ENCODE measurements at places on chromosomes 2 and 18. TPM values are rescaled to one million over a fixed set of nuclear protein-coding genes. Genes with fewer than 3 reads are reported as not detected.

DNA sequence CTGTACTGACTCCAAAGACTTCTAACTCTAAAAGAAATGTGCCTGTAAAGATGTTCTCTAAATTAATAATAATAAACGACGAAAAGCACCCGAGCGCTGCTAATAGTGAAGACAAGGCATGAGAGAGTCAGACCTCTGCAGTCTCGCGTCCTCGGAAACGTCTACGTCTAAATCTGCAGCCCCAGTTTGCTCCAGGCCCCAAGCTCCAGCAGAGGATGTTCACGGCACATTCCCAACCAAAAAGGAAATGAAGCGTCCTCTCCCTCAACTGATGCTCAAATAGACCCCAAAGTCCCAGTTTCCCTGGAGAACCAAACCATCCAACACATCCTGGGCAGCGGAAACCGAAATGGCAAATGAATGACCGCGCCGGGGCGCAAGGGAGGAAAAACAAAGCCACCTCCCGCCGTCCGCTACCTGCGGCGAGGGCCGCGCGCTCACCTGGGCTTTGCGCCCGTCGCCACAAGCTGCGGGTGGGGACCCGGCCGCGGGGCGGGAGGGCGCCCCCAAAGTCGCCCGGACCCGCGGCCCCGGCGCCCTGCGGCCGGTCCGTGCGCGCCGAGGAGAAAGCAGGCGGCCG lies 47.1 kb upstream of the CCDC150 start:
- DNase-seq, result no peak
- H3K36me3 ChIP-seq, result no peaks in the 10 kb centered on the region
- peaks cover 24% of the 10 kb centered on the region for H3K4me1 ChIP-seq
- peak overlapping the region; percentile 61 for H3K4me3 ChIP-seq
- H3K27me3 ChIP-seq, result no peaks in the 10 kb centered on the region
- peak overlapping the region; percentile 83 for H3K27ac ChIP-seq

GRCh38 chr2:189143925-189144324 lies 35.6 kb downstream of the COL5A2 start:
- no peak overlapping the region for H3K4me3 ChIP-seq
- no peaks in the 10 kb centered on the region for H3K27me3 ChIP-seq
- no peaks in the 10 kb centered on the region for H3K36me3 ChIP-seq

GRCh38 chr2:74919827-74920226 lies 38.6 kb upstream of the POLE4 start:
- H3K27me3 ChIP-seq, result peaks cover 3% of the 10 kb centered on the region
- no peaks in the 10 kb centered on the region for H3K36me3 ChIP-seq
- peak; percentile 42 for DNase-seq
- H3K4me3 ChIP-seq, result no peak overlapping the region
- no peaks in the 10 kb centered on the region for H3K4me1 ChIP-seq

The FKBP7 gene
- 21.3 TPM for total RNA-seq

All from tibial nerve (tissue), 4 donors.